ENCODE measurements at places on chromosomes 3 and 15.
A peak's percentile ranks its signal among the peaks of the same experiment; 100 is the strongest.

DNA sequence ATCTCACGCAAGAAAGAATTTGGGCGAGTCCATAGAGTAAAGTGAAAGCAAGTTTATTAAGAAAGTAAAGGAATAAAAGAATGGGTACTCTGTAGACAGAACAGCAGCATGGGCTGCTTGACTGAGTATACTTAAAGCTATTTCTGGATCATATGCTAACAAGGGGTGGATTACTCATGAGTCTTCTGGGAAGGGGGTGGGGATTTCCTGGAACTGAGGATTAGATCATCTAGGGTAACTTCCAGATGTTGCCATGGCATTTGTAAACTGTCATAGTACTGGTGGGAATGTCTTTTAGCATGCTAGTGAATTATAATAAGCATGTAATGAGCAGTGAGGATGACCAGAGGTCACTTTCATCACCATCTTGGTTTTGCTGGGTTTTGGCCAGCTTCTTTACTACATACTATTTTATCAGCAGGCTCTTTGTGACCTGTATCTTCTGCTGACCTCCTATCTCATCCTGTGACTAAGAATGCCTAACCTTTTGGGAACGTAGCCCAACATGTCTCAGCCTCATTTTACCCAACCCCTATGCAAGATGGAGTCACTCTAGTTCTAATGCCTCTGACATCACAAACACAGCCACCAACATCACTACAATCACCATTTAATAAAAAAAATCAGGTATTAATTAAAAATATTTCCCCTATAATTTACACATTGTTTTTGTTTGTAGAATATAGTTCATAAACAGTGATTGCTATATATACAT is 890.7 kb upstream of the EPHA6 start:
- DNase-seq = peak; percentile 56

DNA sequence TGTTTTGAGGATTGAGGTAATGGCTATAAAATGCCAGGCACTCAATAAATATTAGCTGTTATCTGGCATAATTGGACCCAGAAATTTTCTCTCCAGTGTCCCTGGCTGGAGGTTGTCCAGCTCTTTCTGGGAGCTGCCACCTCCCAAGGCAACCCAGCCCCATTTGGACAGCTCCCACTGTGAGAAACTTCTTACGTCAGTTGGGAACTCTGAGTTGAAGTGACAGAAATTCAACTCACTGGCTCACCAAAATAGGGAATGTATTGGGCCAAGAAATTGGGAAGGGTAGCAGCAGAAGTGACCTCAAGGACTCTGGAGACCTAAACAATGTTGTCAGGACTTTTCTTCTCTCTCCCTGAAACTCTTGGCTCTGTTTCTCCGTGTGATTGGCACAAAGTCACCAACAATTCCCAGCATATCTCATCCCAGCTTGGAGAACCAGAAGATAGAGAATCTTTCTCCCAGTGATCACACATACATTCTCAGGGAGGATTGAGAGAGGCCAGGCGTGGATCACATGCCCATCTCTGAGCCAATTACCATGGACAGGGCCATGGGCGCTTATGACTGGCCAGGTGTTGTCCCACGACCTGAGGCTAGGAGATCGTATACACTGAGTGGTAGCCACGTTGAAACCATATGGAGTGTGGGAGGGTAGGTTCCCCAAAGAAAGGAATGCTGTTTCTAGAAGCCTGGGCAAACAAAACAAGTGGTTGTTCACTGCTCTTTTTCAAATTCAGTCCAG is 22.5 kb upstream of the HCN4 start:
- DNase-seq = no peak

DNA sequence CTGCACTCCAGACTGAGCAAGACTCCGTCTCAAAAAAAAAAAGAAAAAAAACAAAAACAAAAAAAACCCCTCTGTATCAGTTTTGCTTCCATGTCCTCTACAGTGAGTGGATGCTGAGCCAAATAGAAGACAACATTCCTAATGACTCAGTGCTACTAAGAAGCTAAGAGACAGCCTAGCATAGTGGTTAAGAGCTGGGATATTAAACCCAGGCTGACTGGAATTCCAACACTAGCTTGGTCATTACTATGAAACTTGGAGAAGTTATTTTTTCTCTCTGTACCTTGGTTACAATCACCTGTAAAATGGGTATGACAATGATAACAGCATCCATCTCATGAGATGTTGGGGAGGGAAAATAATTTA is 60.9 kb upstream of the PYGO1 start:
- DNase-seq = no peak

DNA sequence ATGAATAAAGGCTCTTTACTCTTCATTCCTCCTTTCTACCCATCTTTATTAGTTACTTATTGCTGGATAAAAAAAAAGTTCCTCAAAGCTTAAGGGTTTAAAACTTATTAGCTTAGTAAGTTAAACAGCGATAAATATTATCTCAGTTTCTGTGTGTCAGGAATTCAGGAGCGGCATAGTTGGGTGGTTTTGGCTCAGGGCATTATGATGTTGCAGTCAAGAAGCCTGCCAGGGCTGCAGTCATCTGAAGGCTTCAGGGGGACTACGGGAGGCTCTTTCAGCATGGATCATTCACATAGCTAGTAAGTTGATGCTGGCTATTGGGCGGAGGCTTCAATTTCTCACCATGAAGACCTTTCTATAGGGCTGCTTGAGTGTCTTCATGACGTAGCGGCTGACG is 1.9 kb upstream of the DLG1 start:
- DNase-seq = no peak

GRCh38 chr3:118262800-118263402 is 771.7 kb downstream of the IGSF11 start:
- no peak for DNase-seq

DNA sequence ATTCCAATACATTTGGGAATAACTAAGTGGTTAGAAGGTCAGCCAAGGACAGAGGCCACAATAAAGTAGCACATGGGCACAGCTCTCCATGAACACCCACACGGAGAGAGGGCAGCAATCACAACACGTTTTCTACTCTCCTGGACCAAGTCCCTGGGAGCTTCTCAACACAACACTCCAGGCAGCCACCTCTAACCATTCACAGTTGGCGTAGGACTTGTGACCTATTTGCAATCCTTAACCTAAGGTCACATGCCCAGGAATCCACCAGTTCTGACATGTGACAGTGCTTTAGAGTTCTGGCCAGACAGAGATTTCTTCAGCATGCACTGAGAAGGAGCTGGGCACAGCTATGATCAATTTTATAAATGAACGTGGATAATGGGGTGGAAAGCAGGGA is 280.8 kb downstream of the SHQ1 start:
- no peak for DNase-seq

DNA sequence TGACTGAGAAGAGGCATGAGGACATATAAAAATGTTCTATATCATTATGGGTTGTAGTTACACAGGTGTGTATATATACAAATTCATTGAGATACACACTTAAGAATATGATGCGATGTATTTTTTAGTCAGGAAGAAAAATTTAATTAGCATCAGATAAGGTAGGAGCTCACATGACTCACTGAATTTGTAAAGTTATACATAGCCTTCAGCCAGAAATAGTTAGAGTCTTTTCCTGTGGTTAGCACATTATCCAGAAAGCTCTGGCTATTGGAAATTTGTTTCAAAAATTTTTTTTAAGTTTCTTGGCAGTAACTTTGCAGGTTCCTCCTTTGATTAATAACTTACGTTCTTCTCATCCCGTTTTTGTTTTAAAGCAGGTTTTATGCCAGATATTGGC is 88.6 kb downstream of the STT3B start:
- no peak for DNase-seq

GRCh38 chr3:65712140-65712539 is 326.6 kb downstream of the MAGI1 start:
- no peak for DNase-seq

- DNase-seq = no peak
Observed at GRCh38 chr3:169660709-169661360, 2.7 kb downstream of the MECOM start.

DNA sequence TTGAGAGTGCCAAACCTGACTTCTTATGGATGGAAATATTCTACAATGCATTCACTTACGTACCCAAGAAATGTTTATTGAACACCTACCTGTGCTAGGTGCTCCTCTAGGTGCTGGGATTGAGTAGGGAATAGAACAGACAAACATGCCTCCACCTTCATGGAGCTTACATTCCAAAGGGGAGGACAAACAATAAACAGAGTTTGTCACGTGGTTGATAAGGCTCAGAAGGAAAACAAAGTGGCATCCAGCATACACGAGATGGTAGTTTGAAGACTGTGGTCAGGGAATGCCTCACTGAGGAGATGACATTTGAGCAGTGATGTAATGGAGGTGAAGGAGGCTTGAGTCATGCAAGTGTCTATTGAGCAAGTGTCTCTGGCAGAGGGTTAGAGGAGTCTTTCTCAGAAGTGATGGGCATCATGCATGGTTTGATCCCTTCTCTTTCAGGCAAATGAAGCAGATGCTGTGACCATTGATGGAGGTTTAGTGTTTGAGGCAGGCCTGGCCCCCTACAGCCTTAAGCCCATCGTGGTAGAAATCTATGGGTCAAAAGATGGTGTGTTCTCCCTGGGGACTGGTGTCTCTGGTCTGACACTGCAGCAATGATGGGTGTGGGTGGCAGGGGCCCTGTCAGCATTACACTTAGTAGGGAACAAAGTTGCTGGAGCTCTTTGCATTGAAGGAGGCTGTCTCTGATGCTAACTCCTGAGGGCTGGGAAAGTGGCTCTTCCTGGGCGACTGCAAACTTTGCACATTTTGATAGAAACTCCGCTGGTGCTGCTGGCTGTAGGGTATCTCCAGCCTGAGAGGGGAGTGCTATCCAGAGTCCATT is 29.7 kb upstream of the TOPBP1 start:
- no peak for DNase-seq

- no peak for DNase-seq
Observed at GRCh38 chr3:48660800-48661400, 1.8 kb downstream of the CELSR3 start.

DNA sequence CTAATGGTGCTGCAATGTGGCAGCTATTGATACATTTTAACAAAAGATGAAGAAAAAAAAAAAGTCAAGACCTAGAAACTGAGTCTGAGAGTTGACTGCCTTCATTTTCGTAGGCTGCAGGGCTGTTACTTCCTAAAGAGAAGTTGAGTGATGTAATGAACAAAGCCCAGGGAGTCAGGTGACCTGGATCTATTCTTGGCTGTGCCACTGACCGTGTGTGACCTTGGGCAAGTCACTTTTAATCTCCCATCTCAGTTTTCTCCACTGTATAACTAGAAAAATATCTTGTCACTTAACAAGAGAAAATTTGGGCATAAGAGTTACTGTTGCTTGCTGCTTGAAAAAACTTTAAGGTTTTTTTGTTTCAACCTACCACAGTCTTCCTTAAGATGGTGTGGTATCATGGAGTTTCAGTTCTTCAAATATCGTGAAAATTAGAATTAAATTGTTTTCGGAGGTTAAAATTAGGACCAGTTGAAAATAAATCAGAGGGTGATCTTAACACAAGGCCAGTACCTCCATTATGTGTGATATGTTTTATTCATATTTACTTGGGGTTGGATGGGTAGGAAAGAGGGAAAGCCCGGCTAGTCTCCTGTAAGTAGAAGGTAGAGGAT is 5.8 kb downstream of the FMN1 start:
- DNase-seq = no peak

- no peak for DNase-seq
Observed at GRCh38 chr15:28273873-28274610, 47.9 kb downstream of the HERC2 start.

GRCh38 chr3:123780656-123781055 is 103.5 kb downstream of the MYLK start:
- no peak for DNase-seq

- peak; percentile 37 for DNase-seq
Observed at GRCh38 chr3:57959423-57960173, 48.6 kb upstream of the FLNB start.

GRCh38 chr3:67028001-67028784 is 30.1 kb downstream of the KBTBD8 start:
- DNase-seq = no peak

GRCh38 chr3:121630355-121630754 is 30.3 kb downstream of the HCLS1 start:
- no peak for DNase-seq

DNA sequence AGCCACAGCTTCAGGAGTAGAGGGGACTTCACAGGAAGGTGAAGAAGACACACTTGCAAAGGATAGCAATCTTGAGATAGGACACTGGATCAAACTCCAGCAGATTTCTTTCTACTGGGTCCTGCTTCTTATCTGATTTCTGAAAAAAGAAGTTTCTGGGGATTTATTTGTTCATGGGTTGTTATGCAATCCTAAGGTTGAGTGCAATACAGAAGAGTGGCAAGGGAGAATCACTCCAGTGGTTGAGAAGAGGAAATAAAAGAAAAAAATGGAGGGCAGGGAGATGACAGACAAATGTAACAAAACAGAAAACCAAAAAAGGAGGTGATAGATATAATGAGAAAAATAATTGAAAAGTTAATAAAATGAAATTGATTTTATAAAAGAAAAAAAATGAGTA is 858.3 kb downstream of the TUSC7 start:
- no peak for DNase-seq

DNA sequence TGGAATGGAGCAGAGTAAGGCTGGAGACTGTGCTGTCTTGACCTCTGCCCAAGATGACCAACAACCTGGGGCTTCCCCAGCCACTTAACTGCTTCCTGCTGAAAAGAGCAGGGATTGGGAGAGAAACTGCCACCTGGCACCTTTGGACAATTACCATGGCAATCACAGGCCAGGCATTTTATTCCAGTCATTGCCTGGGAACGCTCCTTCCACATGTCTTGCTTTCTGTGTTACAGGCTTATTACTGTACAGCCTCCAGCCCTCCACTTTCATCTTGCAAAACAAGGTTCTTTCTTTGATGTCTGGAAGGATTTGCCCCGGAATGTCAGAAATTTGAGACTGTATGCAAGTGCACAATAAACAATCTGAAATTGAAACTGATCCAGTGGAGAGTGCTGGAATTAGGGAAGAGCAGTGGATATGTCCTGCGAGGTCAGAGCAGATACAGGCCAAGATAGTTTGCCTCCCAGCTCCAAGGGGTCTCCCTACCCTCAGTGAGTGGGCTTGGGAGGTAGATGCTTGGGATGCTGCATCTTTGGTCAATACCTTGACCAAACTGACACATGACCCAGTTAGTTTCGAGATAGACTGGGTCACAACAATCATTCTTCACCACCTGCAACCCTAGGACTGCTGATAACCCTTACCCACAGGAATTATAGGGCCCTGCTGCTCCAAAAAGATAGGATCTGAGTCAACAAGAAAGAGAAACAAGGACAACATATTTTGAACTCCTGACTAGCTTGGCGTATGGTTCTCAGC is 2.7 kb downstream of the PPP1R14D start:
- DNase-seq = no peak

DNA sequence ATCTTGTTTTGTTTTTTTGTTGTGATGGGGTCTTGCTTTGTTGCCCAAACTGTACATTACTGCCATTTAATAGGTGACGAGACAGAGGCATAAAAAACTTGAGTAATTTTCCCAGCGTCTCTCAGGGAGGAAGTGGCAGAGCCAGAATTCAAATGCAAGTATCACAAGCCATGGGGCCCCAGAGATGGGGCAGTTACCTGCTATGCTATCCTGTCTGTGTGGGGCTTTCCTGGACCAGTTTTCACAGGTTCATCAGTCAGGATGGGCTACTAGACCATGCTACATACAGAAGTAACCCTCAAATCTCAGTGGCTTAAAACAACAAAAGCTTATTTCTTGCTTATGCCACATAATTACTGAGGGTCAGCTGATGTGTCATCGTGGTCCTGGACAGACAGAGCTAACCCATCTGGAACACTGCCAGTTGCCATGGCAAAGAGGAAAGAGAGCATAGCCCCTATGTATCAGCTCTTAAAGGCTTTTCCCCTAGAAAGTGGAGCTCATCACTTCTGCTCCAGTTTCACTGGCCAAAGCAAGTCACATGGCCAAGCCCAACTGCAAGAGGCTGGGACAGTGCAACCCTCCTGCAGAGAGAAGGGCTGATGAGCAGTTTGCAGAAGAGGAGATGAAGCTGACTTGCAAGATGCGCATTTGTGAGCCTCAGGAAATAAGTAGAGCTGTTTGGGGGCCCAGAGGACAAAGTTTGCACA is 31.7 kb upstream of the SYNM start:
- peak; percentile 42 for DNase-seq

All from mesendoderm (in vitro differentiated cells).